ENCODE measurements at places on chromosomes 6 and 20. TPM values are rescaled to one million over a fixed set of nuclear protein-coding genes. Genes with fewer than 3 reads are reported as not detected.

SPTLC3 gene
- total RNA-seq = 3.1 TPM

BLTP3A gene
- 4.2 TPM for total RNA-seq

PROKR2 gene
- not detected for total RNA-seq

SLC22A2 gene
- under 0.01 TPM for total RNA-seq
